Stimulated activated CD8-positive, alpha-beta memory T cell treated with anti-CD3 and anti-CD28 coated beads, Interleukin-15, amount 100 ng/mL, for 4 hours (primary cell): ENCODE measurements at places on chromosomes 16 and 17.

GRCh38 chr16:16146380-16147315, 76.6 kb downstream of the ABCC6 start:
- DNase-seq: no peak

- no peak for DNase-seq
Measured at GRCh38 chr17:27811961-27812360, 11.6 kb upstream of the NOS2 start.

DNA sequence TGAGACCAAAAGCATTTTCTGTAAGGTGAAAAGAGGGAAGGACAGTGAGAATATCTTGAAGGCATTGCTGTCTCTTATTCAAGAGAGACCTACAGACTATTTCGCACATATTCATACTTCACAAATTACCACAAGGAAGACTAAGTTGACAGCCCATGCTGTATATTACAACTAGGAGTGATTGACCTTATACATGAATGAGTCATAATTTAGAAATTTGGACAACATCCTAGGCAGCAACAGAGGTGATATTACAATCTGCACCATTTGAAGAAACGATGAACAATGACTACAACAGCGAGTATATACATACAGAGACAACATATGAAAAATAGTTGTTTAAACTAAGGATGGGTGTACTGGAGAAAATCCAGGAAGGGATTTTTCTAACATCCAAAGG, 971.7 kb downstream of the CDH11 start:
- no peak for DNase-seq

- DNase-seq: no peak
Measured at GRCh38 chr17:82613283-82614094, 34.8 kb downstream of the WDR45B start.

- no peak for DNase-seq
Measured at GRCh38 chr17:65598746-65599145, 37.3 kb upstream of the AXIN2 start.

GRCh38 chr16:10883004-10883403, 6.0 kb downstream of the CIITA start:
- no peak for DNase-seq

- DNase-seq: no peak
Measured at GRCh38 chr16:50736448-50736847, 5.4 kb upstream of the CYLD start.

- no peak for DNase-seq
Measured at GRCh38 chr16:15953929-15954813, 4.8 kb downstream of the ABCC1 start.

- no peak for DNase-seq
Measured at GRCh38 chr16:87201052-87201451, 116.1 kb downstream of the C16orf95 start.

- DNase-seq: no peak
Measured at GRCh38 chr16:169014-169413, 3.2 kb downstream of the HBM start.

DNA sequence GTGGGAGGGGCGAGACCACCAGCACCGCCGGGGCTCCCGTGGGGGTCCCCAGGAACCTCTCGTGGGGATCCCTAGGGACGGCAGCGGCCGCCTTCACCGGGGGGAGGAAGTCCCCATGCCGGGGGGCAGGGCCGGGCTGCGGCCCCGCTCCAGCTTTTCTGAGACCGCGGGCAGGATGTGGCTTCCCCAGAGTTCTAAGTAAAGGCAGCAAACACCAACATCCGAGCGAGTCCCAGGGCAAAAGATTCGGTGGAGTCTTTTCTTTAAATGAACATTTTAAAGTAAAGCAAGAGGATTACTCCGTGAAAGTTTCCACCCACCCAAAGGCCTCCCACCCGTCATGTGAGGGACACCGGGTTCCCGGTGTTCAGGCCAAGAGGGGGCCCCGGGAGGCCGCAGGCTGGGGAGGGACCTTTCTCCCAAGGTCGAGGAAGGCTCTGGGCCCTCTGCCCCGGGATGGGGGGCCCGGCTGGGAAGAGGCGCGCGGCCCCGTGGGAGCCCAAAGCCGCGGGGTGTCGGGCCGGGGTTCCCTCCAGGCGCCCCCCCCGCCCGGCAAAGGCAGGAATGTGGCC, 137.2 kb upstream of the RPH3AL start:
- DNase-seq: no peak

DNA sequence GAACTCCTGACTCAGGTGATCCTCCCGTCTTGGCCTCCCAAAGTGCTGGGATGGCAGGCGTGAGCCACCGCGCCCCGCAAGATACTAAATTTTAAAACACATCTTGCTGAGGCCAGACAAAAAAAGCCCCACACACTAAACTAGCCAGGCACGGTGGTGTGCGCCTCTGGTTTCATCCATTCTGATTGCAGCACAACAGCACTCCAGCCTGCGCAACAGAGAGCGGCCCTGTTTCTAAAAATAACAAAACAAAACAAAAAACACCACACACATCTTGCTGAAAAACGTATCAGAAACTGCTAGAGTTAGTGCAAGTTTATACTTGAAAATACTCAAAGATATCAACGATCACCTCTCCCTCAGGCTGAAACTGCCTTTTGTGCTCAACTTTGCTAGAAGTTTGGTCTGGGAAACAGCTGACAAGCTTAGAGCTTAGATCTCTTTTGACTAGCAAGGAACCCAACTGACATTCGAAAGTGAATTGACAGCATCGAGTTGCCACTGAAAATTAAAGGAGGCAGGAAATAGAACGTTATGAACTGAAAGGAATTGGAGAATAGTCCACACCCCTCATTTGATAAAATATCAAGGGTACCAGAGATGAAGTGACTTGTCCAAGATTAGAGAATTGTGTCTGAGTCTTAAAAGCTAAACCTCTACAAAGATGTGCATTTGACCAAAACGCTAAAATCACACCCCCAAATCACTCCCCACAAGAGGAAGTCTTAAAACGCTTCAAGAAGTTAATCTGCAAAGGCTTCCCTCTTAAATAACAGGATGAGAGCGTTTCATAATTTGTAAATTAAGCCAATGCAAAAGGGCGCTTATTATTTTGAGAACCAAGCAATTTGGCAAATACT, 908 bp downstream of the COG4 start:
- no peak for DNase-seq

DNA sequence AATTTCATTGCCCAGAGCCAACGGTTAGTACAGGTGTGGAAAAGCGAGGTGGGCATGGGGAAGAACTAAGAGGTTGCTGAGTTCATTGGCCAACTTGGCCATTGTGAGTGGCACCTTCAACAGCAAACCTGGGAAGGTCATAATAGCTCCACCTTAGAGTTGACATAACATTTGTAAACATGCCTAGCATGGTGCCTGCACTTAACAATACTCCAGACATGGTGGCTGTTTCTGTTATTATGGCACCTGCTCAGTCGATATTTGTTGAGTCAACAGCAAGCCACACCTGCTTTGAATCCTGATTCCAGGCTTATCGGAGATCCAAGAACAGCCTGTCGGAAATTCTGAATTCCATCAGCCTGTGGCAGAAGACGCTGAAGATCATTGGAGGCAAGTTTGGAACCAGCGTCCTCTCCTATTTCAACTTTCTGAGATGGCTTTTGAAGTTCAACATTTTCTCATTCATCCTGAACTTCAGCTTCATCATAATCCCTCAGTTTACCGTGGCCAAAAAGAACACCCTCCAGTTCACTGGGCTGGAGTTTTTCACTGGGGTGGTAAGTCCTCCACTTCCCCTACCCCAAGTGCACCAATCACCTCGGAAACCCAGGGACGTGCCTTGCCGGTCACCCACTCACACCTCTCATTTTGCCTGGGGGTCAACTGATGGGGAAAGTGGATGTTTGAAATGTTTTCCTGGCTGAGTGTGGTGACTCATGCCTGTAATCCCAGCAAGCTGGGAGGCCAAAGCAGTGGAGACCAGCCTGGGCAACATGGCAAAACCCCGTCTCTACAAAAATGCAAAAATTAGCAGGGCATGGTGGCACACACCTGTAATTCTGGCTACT, 46.0 kb downstream of the TMC5 start:
- DNase-seq: no peak

GRCh38 chr16:75319513-75320411, 68.3 kb upstream of the BCAR1 start:
- no peak for DNase-seq

DNA sequence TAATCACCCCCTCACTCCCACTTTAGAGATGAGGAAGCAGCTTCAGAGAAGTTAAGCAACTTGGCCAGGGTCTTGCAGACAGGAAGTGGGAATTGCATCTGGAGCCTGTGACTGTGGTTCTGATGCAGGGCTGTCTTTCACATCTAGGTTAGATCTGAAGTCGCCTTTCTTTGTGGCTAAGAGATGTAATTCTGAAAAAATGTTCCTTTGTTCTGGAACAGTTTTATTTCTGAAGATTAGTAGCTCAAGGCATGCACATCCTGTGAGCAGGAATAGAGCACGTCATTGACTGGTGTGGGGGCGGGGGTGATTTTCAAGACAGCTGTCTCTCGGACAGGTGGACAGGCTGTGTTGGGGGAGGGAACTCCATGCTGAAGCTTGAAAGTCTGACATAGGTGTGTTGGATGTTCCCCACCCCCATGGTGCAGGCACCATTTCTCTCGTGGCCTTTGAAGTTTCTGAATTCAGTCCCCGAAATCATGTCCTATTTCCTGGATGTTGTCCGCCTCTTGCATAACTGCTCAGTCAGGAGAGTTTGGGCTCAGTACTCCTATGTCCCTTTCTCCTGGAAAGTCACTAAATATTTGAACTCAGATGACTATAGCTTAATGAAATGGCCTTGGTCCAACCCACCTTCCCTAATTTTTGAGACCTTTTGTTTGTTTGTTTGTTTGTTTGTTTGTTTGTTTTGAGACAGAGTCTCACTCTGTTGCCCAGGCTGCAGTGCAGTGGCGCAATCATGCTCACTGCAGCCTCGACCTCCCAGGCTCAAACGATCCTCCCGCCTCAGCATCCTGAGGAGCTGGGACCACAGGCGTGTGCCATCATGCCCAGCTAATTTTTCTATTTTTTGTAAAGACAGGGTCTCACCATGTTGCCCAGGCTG, 21.0 kb upstream of the HERPUD1 start:
- no peak for DNase-seq

GRCh38 chr17:48594538-48595277, 1.1 kb upstream of the HOXB5 start:
- no peak for DNase-seq

DNA sequence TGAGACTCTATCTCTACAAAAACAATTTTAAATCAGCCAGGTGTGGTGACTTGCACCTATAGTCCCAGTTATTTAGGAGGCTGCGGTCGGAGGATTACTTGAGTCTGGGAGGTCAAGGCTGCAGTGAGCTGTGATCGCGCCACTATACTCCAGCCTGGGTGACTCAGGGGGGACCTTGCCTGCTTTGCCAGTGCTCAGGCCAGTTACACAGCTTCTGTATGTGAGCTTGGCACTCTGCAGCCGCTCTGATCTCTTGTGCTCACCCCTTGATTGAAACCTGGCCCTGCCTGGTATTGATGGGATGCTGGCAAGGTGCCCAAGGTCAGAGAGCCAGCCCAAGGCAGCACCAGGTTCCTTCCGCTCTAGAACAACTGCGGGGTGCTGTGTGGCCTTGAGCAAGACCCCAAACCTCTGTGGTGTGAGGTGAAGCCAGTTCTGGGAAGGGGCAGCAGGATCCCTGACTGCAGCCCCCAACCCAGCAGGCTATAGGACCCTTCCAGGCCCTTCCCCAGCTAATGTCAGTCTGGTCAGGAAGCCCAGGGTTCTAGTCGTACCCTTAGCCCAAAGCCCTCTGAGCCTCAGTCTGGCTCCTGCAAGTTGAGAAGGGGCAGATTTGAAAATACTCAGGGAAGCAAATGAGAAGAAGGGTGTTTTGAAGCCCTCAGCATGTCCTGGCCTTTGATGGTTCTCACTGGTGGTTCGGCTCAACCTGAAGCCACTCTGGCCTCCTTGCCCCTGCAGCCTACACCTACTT, 18.9 kb downstream of the MMP15 start:
- no peak for DNase-seq
